NAMALWA (cell line): ENCODE measurements at places on chromosomes 2 and 18.

DNA sequence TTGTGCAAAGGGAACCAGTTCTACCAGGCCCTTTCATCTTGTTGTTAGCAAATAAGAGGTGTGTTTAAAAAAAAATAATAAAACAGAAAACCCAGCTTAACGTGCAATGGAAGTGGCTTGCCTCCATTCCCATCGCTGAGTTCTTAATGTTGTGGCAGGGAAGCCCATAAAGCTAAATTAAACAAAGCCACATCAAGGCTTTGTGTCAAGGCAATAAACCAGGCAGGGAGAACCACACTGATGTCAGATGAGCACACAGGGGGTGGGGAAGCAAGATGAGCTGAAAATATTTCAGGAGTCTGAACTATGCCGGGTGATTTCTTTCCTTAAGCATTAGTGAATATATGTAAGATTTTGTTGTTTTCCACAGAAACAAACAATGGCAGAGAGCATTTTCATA is 73.5 kb downstream of the PHLPP1 start:
- DNase-seq = no peak

GRCh38 chr2:36453652-36454051 is 98.1 kb downstream of the CRIM1 start:
- DNase-seq = no peak

DNA sequence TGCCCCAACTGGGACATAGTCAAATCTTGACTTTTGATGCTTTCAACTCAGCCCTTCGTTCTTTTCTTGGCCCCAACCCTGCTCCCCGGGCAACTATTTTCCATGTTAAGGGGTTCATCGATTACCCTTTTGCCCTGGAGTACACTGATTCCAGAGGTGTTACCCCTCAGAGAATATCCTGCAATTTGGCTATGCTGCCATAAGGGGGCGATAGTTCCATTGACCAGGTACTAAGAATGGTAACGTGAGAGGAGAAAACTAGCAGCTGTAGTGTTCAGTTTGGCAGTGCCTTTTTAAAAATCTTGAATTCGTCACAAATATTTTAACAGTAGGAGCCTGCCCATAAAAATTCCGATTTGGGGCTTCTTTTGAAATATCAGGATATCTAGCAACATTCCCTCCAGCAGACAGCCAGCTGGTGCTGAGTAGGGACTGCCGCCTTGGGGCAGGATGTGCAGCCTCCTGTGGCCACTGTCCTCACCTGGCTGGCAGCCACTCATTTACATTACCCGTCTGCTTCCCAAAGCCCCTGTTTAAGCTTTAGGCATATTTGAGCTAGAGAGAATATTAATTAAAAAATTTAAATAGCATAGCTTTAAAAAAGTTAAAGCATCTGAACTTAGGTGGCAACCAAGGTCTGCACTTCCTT is 146.3 kb upstream of the SKOR2 start:
- peak; percentile 67 for DNase-seq

- DNase-seq = no peak
These were observed 88.2 kb downstream of the CRACDL start for GRCh38 chr2:98847853-98848252.

GRCh38 chr2:215452725-215453124 is 16.9 kb upstream of the FN1 start:
- no peak for DNase-seq
